ENCODE measurements at places on chromosomes 5 and 9.

GRCh38 chr5:110549301-110549700 lies 177.2 kb downstream of the TMEM232 start:
- DNase-seq: no peak

DNA sequence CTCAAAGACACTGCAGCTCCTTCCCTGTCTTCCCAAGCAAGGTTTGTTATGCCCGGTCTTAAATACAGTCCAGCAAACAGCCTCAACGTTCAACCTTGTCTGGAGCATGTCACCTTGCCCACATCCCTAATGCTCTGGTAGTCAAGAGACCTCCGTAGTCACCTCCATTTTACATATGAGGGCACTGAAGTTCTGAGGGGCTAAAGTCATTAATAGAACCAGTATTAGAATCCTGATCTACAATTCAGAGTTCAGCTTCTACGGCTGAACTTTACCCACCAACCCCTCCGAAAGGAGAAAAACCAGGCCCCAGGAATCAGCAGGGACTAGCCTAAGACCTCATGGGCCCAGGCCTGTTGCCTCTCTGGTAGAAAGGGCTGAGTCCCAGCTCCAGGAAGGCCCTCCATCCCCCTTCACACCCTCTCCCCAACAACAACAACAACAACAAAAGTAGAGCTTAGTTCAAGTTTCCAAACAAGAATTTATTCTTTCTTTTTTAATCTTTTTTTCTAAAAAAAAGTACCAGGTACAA lies 795 bp upstream of the STOML2 start:
- no peak for DNase-seq

GRCh38 chr9:7823651-7824050 lies 24.1 kb upstream of the DMAC1 start:
- no peak for DNase-seq

GRCh38 chr9:136013116-136013515 lies 51.9 kb upstream of the UBAC1 start:
- DNase-seq: no peak

GRCh38 chr5:162132348-162132747 lies 64.8 kb downstream of the GABRG2 start:
- no peak for DNase-seq

- no peak for DNase-seq
These were observed 3.7 kb upstream of the GPX3 start for GRCh38 chr5:151016700-151017099.
